ENCODE measurements at places on chromosomes 5 and 9. TPM values are rescaled to one million over a fixed set of nuclear protein-coding genes. Genes with fewer than 3 reads are reported as not detected.

The MYOT gene
- not detected for total RNA-seq

- DNase-seq: no peak
Observed at GRCh38 chr5:158970569-158971014, 129.1 kb downstream of the EBF1 start.

- no peak for DNase-seq
Observed at GRCh38 chr5:93532370-93532769, 48.6 kb downstream of the NR2F1-AS1 start.

The FAM151B gene
- not detected for total RNA-seq

- no peak for DNase-seq
Observed at GRCh38 chr9:19681846-19682245, 107.0 kb downstream of the SLC24A2 start.

DNA sequence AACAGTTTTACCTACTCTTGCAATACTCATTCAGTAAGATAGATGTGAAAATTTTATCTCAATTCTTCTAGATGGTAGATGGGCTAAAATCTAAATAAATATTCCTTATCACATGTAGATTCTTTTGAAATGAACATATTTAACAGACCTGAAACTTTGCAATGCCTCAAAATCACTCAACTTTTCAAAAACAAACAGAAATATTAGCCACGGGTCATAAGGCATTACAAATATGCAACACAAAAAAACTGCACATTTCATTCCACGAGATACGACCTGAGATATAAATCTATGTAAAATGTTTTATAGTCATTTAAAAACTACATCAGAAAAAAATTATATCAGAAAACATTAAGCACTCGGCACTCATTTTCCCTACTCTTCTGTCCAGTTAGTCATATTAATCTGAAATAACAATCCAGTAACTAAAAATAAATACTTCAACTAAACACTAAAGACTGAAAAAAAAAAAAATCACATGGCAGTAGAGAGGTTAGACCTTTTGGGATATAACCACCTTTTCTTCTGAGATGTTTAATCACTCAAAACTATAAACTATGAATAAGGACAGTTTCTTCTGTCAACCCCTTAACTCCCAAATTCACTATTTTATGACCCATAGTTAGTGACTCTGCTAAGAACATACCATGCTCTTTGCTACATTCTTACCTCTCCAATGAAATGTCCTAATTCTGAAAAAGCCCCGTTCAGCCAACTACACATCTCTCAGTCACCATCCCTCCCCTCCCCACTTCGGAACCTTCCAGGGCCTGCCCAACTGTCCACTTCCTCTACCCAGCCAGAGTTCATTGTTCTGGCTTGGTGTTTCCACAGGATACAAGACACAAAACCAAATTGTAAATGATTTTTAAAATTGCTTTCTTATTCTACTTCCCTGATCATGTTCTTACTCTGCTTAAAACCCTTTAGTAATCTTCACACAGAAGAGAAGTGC, 6.4 kb downstream of the HOMER1 start:
- no peak for DNase-seq

- DNase-seq: no peak
Observed at GRCh38 chr5:88875341-88876234, 7.4 kb downstream of the MEF2C start.

The C9 gene
- total RNA-seq: not detected

DNA sequence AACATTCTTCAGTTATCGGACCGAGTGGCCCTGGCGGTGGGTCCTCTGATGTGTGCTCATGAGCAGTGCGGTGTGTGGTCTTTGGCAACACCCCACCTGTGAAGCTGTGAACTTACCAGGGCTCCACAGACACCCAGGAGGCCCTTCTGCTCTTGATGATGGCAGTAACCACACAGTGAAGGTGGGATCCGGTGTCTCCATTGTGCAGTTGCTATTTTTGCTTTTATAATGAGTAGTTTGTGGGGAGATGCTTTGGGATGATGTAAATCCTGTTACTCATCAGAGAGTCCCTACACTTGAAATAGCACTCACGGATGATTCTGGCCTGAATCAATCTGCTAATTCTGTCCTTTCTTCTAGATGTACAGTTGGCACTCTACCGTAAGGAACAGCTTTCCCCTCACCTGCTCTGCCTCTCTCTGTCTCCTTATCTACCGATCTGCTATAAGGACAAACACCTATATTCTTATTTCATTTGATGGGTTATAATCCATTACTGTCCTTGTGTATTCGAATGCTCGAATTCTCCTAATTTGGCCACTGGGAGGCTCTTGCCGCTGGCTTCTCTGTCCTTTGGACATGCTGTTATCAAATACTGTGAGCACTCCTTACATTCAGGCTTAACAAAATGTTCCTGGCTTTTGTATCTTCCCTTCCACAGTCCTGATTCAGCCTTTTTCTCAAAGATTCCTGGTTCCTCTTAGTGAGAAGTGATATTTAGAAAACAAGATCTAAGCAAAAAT, 20.2 kb downstream of the ATPSCKMT start:
- DNase-seq: no peak

The TXNDC8 gene
- total RNA-seq: not detected

- no peak for DNase-seq
Observed at GRCh38 chr5:64166201-64166959, 737 bp downstream of the RNF180 start.

DNA sequence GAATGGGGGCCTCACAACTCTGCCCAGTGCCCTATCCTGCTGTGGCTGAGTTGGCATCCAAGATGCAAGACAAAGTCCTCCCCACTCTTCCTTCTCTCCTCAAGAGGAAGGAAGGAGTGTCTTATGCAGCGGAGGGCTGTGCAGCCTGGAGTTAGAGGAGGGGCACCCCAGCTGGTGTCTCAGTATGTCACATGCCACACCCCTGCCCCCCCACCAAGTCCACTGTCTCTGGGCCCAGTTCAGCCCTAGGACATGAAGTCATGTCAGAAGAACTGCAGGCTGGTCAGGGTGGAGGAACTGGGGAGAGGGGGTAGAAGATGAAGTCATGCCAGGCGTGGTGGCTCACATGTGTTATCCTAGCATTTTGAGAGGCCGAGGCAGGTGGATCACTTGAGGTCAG, 28.0 kb upstream of the SLC28A3 start:
- no peak for DNase-seq
